MM.1S (cell line): ENCODE measurements at places on chromosomes 5 and 9.

- no peak for DNase-seq
Measured at GRCh38 chr5:169913479-169913878, 66.8 kb downstream of the INSYN2B start.

DNA sequence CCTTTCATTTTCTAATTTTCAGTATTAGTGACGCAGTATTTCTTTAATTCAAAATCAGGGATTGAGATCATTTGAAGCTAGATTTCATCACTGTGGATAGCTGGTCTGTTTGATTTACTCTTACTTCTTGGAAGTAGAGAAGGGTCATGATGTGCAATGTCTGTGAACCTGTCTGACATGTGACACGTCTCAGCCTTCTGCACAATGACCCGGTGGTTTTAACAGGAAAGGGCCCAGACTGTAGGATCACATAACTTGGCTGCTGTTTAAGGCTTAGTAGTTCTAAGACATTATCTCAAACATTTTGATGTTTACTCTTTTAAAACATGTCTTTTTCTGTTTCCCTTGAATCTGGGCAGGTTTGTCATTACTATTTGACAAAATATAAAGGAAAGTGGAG is 823.3 kb upstream of the NUDT12 start:
- DNase-seq, result no peak

DNA sequence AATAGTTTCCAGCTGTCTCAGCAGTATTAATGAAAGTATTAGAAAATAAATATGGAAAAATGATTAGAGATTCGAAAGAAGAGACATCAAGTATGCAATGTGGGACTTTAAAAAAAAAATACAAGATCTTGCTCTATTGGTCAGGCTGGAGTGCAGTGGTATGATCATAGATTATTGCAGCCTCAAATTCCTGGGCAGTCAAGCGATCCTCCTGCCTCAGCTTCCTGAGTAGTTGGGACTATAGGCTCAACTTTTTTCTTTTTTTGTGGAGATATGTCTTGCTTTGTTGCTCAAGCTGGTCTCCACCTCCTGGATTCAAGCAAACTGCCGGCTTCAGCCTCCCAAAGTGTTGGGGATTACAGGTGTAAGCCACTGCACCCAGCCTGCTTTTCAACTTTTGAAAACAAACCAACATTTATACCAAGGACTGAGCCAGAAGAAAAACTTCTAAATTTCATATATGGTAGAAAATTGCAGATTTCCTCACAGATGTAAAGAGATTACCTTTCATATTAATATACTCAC is 323.1 kb downstream of the ADGRV1 start:
- DNase-seq, result no peak

DNA sequence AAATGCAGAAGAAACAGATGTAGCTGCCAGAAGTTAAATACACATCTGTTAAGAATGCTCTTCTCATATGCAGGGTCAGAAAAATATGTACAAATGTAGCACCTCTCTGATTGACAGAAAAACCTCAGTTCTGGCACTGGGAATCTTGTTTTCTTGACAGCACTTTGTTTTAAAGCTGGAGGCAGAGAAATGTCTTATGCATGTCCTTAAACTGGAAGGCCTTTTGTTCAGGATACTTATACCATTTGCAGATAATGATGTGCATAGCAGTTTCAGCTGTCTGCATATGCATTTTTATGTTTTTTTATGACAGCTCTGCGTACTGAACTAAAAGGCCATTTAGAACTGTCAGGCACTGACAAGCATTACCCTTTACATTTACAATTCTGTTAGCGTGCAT is 567.9 kb downstream of the EBF1 start:
- DNase-seq, result no peak
